Renal cortical epithelial cell (primary cell): ENCODE measurements at places on chromosomes 3 and 15. TPM values are rescaled to one million over a fixed set of nuclear protein-coding genes. Genes with fewer than 3 reads are reported as not detected.

DNA sequence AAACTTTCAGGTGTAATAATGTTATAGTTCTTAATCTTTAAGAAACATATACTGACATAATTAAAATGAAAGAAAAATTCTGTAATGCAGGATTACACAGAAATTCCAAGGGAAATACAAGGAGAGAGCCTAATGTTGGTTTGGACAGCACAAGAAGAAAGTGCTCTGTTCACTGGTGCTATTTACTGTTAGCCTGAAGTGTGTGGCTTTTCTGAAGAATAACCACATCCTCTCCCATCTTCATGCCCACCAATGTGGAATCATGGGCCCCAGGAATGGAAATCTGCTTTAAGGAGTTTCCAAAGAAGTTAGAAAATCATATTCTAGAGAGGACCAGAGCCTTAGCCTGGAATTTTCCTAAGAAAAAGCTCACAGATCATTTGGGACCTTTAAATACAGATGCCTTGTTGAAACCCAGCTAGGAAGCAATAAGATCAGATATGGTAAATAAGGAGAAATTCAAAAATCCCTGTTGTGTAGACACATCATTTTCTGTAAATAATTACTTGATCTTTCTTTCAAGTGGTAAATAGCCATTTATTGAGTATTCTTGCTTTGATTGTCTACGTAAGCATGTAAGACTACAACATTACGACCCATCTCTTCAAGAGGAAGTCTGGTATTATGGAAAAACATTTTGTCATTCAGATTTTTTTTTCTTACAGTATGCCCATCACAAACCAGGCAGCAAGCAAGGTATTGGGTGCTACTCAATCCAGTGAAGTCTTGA is 10.3 kb upstream of the USP50 start:
- DNase-seq = no peak

DNA sequence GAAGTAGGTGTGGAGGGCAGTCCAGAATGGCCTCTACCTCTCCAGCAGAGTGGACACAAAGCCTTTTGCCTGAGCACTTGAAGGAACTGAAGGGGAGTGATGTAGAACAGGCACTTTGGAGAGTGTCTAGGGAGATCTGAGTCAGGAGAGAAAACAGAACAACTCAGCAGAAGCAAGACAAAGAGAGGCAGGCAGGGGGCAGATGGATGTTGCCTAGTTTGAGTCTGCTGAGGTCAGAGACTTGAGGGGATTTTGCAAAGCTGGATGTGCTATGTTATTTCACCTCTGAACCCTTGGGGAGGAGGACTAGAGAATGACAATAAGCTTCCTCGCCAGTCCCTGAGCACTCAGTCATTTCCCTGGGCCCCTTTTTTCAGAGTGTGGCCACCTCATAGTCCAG is 366.4 kb downstream of the EPHB1 start:
- DNase-seq = no peak

GRCh38 chr3:25663869-25664811 is 567 bp downstream of the TOP2B start:
- peak; percentile 42 for DNase-seq

The LRTM1 gene
- total RNA-seq = not detected in 2 replicates

The CNTN4 gene
- total RNA-seq = 0.15 and 1.0 TPM in 2 replicates

The FNDC3B gene
- total RNA-seq = 87.2 and 220 TPM in 2 replicates

GRCh38 chr3:192331749-192332385 is 395.5 kb downstream of the FGF12 start:
- DNase-seq = no peak

DNA sequence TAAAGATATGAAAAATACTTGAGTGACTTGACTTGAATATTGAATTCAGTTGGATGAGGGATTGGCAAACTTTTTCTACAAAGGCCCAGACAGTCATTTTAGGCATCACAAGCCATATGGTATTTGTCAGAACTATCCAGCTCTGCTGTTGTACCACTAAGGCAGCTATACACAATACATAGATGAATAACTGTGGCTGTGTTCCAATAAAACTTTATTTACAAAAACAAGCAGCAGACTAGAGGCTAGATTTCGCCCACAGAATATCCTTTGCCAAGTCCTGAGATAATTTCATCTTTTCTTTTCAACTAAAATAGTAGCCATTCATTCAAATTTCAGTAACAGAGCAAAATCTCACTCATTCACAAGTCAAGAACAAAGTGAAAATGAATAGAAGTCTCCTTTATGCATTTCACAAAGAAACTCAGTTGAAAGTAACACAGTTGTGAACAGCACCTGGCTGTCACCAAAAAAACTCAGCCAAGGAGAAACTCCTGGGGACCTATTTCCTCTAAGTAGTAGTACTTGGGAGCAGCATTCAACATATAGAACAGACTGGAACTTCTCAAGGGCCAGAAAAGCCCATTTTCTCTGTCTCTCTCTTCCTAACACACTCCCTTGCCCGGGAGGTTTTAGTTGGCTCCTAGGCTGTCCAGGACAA is 56.3 kb downstream of the OSBPL10 start:
- DNase-seq = no peak

The CP gene
- 2.4 and 85.8 TPM in 2 replicates for total RNA-seq

GRCh38 chr3:16319723-16320122 is 54.7 kb downstream of the OXNAD1 start:
- no peak for DNase-seq

GRCh38 chr3:159149633-159150032 is 347.8 kb downstream of the MFSD1 start:
- DNase-seq = no peak

GRCh38 chr15:28101983-28102441 is 2.9 kb upstream of the OCA2 start:
- DNase-seq = no peak
